Natural killer cell (primary cell): ENCODE measurements at places on chromosomes 1 and 21. TPM values are rescaled to one million over a fixed set of nuclear protein-coding genes. Genes with fewer than 3 reads are reported as not detected.

DNA sequence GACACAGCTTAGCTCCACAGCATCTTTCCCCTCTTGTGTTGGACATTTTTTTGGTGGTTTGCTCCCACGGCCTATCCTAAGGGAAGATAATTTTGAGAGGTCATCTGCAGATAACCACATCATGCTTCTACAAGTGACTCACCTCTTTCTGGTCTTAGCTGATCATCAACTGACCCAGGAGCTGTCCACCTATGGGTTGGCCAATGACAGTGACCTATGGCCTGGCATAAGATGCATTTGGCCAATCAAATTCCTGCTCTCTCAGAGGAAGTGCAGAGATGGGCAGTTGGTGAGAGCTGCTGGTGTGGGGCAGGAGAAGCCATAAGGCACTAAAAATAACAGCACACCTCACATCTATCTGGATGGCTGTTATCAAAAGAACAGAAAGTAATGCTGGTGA is 100.0 kb upstream of the CLDN14 start:
- DNase-seq: no peak

GRCh38 chr1:117094841-117095604 is 26.5 kb downstream of the TRIM45 start:
- DNase-seq: no peak

GRCh38 chr1:2470290-2471158 is 5.6 kb upstream of the PLCH2 start:
- no peak for DNase-seq

GRCh38 chr1:226125097-226125630 is 61.4 kb downstream of the ACBD3 start:
- DNase-seq: peak; percentile 83

Gene POU2F1
- 39.8 TPM for total RNA-seq

Gene FCGR3A
- total RNA-seq: 848 TPM
